ENCODE measurements at places on chromosomes 16 and 17.
A peak's percentile ranks its signal among the peaks of the same experiment; 100 is the strongest.

- no peak for DNase-seq
These were observed 24.6 kb upstream of the COX10 start for GRCh38 chr17:14044702-14045101.

DNA sequence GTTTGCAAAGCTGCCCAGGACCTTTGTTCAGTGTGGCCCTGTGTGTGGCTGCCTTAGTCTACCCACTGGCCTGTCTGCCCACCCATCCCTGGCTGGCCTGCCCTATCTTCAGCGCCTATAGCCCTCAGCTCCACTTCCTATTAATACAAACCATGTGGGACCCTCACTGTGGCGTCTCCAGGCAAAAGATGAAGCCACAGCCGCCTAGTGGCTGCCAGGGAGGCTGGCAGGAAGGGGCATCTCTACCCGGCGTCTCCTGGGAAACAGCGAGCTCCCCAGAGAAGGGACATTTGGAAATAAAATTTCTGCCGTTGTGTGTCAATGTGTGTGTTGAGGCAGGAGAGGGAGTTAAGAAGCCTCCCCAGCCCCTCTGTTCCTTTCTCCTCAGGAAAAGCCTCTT, 31.5 kb downstream of the NEUROD2 start:
- DNase-seq: no peak

DNA sequence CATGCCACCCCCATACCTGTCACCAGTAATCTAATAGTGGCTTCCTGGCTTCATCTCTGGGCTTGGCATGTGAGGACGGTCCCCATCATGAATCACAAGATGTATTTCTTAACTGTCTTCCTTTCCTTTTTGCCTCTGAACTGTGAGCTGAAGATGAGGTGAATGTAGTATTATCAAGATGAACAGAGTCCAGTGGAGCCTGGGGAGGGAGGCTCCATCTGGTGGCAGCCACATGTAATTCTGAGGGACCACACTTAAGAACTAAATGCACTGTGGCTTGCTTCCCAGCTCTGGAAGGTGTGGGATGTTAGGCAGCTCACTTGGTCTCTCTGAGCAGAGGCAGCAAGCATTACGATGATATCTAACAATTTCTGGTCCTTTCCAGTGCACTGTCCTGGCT, 354.9 kb upstream of the ASIC2 start:
- no peak for DNase-seq

DNA sequence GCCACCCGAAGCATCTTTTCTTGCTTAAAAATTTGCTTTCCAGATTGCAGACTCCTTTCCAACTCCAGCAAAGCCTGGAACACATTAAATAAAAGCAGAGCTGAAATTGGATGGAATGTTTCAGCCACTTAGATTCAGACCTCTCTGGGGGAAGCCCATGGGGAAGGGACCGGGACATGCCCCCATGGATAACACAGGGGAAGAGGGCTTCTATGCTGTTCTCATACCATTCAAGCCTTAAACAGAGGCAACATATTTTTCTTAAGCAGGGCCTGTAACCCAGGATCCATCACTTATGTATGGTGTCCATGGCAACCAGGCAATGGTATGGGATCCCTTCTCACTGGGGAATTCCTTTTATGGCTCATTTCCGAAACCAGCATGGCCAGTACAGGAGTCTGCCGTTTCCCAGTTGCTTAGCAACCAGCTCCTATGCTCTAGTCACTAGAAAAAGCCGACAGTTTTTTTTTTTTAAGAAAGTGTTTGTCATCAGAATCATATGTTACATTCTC, 62.0 kb upstream of the MARCHF10 start:
- no peak for DNase-seq

- DNase-seq: no peak
These were observed 2.8 kb downstream of the ASIC2 start for GRCh38 chr17:33290253-33290652.

DNA sequence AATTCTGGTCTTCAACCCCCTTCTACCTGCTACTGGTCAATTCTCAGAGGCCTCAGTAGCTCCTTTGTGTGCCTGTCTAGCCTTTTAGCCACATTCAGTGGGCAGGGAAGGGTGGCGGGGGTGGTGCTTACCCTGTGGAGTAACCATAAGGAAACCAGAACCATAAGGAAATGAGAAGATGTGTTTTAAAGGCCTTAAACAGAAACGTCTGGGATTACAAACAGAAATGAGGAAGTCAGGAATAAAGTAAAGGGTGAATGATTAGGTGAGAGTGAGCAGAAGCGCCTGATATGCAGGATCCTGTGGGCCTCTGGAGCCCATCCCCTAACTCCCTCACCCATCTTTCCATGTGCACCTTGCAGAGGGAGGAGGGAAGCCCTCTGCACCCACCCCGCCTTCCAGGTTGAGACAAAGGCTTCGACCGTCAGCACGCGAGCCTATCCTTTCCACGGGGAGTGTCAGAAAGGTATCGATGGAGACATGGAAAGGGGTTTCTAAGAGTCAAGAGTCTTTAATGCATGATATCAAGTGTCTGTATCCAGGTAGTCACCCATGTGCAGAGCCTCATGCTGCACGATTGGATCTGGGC, 20.4 kb downstream of the KIAA0513 start:
- DNase-seq: no peak

DNA sequence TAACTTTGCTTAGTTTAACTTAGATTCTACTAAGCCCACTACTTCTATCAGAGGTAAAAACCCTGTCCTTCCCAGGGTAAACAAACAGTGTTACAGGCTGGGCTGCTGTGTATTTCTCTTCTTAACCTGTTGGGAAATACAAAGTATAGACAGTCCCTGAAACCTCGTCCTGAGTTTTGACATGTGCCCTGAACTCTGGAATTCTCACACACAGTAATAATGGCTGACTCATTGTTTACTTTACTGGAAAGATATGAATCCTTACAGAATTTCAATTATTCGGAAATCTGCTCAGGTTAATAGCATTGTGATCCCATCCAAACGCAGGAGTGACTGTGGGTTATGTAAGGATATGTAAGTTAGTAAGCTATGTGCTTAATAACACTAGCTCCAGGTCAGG, 199.1 kb downstream of the TMEM114 start:
- no peak for DNase-seq

DNA sequence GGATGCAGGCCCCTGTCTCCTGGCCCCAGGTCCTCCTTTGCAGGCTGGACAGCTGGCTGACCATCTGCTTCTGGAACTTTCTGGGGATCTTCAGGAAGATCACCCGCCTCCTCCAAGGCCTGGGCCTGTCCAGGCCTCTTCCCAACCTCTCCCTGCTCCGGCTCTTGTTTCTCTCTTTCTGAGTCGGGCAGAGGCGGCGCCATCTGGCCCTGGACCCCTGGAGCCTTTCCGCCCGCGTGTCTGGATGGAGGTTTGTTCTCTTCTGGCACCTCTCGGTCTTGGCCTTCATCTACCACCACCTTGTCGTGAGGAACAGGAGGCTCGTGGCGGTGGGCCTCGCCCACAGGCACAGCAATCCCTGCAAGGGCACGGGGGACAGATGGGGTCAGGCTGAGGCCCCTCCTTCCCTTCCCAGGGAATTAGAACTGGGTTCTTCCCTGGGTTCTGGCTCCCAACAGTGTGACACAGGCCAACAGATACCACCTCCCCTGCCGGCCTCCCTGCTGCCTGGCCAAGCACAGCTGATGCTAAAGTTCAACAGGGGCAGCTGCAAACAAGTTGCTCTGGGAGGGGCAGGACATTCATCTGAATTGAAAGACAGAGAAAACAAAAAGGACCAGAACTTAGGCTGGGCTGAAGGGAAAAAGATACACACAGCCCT, 13.3 kb downstream of the NDUFAF8 start:
- no peak for DNase-seq

- DNase-seq: peak; percentile 94
These were observed at the start of gene PARD6A for GRCh38 chr16:67660564-67661028. Gene PARD6A, plus strand, starts transcription at chr16:67660960. Its CDS starts 79 bp downstream, at chr16:67661039.

DNA sequence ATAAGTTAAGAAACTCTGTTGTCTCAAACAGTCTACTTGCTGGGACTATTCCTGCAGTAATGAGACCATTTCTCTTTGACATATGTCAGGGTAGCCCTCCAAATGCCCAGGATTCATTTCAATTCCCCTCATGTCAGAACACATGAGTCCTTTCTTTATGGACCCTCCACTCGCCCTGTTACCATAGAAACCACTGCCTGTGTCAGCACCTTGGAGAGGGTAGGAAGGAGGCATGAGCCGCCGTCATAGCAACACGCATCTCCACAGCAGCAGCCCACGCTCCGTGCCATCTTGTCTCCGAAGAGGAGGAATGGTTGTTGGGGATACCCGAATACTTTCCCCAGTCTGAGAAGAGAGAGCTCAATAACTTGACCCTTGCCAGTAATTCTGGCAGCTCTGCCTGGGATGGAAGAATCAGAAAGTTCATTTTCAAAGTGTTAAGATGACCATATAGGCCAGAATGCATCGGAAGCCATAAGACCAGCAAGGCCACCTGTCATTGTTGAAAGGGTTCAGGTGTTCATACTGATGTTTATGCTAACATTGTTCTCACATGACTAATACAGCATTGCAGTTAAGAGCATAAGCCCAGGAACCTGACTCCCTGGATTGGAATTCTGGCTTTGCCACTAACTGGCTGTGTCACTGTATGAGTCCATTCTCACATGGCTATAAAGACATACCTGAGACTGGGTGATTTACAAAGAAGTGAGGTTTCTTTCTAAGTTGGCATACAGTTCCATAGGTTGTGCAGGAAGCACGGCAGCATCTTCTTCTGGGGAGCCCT, 141.3 kb downstream of the ABCC12 start:
- no peak for DNase-seq

Data from amygdala (tissue), 56 donors.